Psoas muscle (tissue), 8 donors: ENCODE measurements at places on chromosomes 3 and 15. TPM values are rescaled to one million over a fixed set of nuclear protein-coding genes. Genes with fewer than 3 reads are reported as not detected.

Gene RBP2
- not detected for total RNA-seq

Gene CNTN6
- 0.10 TPM for total RNA-seq

Gene SPINK8
- total RNA-seq, result not detected

DNA sequence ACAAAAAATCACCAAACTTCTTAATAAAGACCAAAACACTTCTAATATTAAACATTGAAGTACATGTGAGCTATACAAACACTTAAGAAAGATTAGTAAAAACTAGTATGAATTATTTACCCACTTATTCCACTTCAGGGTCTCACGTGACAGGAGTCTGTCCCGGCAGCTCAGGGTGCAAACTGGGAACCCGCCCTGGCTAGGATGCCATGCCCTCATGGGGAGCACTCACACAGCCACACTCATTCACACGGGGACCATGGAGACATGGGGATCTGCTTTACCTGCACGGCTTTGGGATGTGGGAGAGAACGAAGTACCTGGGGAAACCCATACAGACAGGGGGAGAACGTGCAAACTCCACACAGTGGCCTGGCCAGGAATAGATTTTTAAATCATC is 179.3 kb upstream of the UBE3A start:
- no peak overlapping the region for H3K27ac ChIP-seq
- no peak for DNase-seq
- no peaks in the 10 kb centered on the region for H3K27me3 ChIP-seq
- H3K4me3 ChIP-seq, result no peak overlapping the region

GRCh38 chr15:88956906-88957305 is 43.7 kb upstream of the MFGE8 start:
- no peaks in the 10 kb centered on the region for H3K27me3 ChIP-seq
- H3K4me3 ChIP-seq, result no peak overlapping the region
- no peak for DNase-seq
- H3K36me3 ChIP-seq, result no peaks in the 10 kb centered on the region

Gene TM4SF18
- 1.8 TPM for total RNA-seq

Gene CORO2B
- 2.0 TPM for total RNA-seq

GRCh38 chr3:71134521-71134920 is 449.0 kb downstream of the FOXP1 start:
- H3K27me3 ChIP-seq, result no peaks in the 10 kb centered on the region
- H3K36me3 ChIP-seq, result no peaks in the 10 kb centered on the region
- H3K4me3 ChIP-seq, result peak overlapping the region; percentile 12
- DNase-seq, result no peak

Gene BOC
- total RNA-seq, result 3.6 TPM

GRCh38 chr3:57434041-57434440 is 110.1 kb downstream of the DNAH12 start:
- no peaks in the 10 kb centered on the region for H3K4me1 ChIP-seq
- H3K27ac ChIP-seq, result no peak overlapping the region
- no peak overlapping the region for H3K4me3 ChIP-seq
- DNase-seq, result no peak
- no peaks in the 10 kb centered on the region for H3K27me3 ChIP-seq

GRCh38 chr3:195774917-195775316 is 36.8 kb downstream of the MUC4 start:
- no peak overlapping the region for H3K27ac ChIP-seq
- no peak overlapping the region for H3K4me3 ChIP-seq
- H3K4me1 ChIP-seq, result no peaks in the 10 kb centered on the region
- no peaks in the 10 kb centered on the region for H3K27me3 ChIP-seq
- DNase-seq, result peak; percentile 80
- H3K36me3 ChIP-seq, result no peaks in the 10 kb centered on the region

Gene IL5RA
- total RNA-seq, result not detected

Gene ASB14
- total RNA-seq, result 10.2 TPM
